Left kidney (tissue), 8 donors: ENCODE measurements at places on chromosomes 3 and 15. TPM values are rescaled to one million over a fixed set of nuclear protein-coding genes. Genes with fewer than 3 reads are reported as not detected.
A peak's percentile ranks its signal among the peaks of the same experiment; 100 is the strongest.

Gene CYP1A2
- 0.18 TPM for polyA plus RNA-seq

Gene DAZL
- not detected for polyA plus RNA-seq

Gene PLAAT1
- polyA plus RNA-seq: 3.6 TPM

Gene LYSMD2
- polyA plus RNA-seq: 3.5 TPM

Gene EFHB
- polyA plus RNA-seq: 2.5 TPM

Gene MORC1
- 0.57 TPM for polyA plus RNA-seq

DNA sequence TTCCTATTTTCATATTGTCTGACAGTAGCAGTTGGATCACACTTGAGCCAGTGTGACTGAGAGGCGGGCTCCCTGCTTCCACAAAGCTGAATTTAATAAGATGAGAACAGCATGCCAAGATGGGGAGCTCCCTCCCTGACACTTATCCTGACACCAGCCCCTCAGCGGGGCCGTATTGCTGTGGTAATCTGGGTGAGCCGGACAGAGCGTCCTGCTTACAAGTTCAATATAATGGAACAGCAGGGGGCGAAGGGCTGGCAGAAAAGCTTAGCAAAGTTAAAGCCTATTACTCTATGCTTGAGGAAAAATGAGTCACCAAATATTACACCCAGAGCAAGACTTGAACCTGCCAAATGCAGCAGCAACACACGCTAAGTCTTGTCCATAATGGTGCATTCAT, 163.8 kb upstream of the CMC1 start:
- no peak for DNase-seq

DNA sequence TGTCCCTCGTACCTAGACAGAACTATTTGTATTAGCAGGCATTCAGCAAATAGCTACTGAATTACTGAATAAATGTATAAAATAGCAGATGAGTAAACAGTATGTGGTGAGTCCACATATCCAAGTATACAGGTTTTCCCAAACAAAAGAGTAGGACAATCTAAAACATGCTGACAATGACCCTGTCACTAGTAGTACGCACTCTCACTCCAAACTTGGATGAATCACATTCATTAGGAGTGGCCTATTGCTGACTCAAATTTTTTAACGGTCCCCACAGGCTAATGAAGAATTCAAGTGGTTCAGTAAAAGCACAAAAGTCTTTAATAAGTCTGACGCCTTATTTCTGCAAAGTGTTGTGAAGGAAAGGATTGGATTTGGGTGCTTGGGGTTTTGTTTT, 449.3 kb upstream of the THBS1 start:
- DNase-seq: no peak

GRCh38 chr15:95998935-95999334, 331.6 kb upstream of the NR2F2 start:
- no peak for DNase-seq

- no peak for DNase-seq
Observed at GRCh38 chr3:120908795-120909601, 993 bp downstream of the STXBP5L start.

GRCh38 chr15:63502843-63503738, 1.3 kb upstream of the USP3 start:
- peak; percentile 68 for DNase-seq

- DNase-seq: peak; percentile 91
Observed at GRCh38 chr3:57692396-57693147, at the start of gene DENND6A. Gene DENND6A, minus strand, starts transcription at chr3:57693077. Its CDS starts 59 bp downstream, at chr3:57693018.

DNA sequence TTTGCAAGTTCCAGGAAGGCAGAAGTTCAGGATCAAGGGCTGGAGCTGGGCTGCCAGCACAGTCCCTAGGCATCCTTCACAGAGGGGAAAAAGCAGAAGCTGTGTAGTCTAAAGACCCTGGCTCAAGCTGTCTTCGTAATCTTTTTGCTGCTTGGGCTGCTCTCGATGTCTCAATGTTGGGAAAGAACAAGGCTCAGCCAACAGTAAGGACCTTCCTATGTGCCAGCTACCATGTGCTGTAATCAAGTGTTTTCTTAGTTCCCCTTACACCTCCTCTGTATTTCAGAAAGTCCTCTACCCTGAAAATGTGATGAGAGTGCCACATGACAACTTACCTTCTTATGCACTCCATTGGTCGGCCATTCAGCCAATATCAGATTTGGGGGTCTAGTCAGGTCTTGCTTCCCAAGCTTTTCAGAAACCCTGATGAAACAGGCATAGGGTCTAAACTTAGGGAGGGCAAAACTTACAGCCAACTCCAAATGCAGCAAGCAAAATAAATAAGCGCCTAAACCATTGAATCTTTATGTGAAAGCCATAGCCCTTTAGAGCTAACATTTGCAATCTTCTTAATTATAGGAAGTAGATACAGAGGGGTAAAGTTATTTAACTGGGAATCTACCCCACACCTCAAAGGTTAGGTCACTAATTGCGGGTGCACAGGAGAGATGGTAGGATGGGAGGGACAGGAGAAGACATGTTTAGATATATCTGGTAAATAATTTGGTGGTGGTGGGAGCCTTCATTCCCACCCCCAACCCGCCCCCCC, 1.2 kb upstream of the EDEM1 start:
- DNase-seq: no peak

GRCh38 chr3:135736740-135737139, 228.8 kb upstream of the PPP2R3A start:
- no peak for DNase-seq

DNA sequence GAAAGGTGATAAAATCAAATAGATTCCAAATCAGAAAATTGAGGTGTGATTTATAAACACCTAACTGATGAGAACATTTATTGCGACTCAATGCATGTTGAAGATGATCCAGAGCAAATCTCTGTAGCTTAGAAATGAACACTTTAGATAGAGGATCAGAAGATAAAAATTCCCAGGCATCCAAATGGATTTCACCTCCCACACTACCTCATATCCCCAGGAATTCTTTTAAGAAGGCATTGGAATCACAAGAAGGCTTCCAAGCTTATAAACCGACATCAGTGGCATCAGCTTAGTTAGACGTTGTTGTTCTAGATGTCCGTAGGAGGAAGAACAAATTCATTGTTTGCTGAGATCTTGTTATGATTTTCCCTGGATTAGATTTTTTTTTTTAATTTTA, 154.4 kb downstream of the EBLN2 start:
- no peak for DNase-seq

- no peak for DNase-seq
Observed at GRCh38 chr3:172077197-172077757, 37.9 kb downstream of the FNDC3B start.

DNA sequence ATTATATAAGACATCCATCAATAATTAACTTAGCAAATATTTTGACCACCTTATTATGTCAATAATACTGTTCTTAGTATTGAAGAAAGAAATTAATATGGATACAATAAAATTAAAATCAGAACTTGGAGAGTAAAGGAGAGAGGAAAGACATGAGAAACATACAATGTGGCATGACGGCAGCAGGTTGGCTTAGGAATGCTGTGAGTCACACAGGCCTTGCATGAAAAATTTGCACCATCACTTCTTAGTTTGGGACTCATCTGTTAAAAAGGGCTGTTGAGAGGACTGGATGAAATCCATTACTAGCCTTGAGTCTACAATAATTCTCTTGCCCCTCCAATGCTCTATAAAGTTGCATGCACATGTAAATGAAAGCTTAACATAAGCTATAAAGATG, 880.8 kb downstream of the ROBO1 start:
- no peak for DNase-seq

DNA sequence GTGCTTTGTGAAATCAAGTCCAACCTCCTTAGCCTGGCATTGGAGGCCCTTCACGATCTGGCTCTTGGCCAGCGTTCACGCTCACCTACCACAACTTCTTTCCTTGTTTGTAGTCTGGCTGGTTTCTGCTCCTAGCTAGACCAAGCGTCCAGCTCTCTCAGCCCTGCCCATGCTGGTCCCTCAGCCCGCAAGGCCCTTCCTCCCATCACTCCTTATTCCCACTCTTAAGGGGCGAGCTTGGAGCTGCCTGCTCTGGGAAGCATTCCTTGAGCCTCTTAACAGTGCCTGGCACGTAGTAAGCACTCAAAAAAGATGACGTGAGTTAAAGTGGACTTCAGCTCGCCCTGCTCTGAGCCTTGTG, 8.7 kb downstream of the SLC6A6 start:
- DNase-seq: no peak

DNA sequence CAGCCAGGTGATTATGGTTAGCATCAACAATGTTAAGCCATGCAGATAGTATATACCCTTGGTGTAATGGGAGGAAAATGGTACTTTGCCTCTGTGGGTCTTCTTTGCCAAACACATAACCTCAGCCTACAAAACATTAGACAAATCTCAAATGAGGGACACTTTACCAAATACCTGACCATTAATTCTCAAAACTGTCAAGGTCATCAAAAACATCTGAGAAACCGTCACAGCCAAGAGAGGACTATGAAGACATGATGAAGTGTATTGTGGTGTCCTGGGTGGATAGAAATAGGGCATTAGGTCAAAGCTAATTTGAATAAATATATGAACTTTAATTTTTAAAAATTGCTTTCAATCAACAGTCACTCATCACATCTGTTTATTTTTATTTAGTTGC, 1036.1 kb downstream of the AGBL1 start:
- DNase-seq: no peak

- DNase-seq: no peak
Observed at GRCh38 chr3:58202917-58203360, 7.8 kb downstream of the DNASE1L3 start.

DNA sequence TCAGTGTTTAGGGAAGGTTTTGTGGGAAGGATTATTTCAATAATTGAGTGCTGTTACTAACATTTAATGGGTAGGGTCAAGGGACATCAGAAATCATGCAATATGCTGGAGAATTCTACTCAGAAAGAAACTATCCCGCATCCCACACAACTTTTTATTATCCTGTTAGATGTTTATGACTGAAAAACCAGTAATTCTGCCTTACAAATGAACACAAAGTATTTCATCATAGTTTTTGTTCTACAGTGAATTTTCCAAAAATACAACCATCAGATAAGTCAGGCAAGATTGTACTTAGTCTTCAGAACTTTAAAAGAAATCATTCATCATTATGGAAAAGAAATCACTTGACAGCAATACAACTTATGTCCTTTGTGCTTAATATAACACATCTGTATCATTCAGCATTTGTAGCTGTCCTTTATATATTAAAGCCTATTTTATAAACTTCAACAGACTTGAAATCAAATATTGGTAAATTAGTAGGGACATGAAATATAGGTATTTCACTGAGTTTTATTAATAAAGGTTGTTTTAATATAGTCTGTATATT, 61.9 kb downstream of the TRPM7 start:
- DNase-seq: peak; percentile 30

DNA sequence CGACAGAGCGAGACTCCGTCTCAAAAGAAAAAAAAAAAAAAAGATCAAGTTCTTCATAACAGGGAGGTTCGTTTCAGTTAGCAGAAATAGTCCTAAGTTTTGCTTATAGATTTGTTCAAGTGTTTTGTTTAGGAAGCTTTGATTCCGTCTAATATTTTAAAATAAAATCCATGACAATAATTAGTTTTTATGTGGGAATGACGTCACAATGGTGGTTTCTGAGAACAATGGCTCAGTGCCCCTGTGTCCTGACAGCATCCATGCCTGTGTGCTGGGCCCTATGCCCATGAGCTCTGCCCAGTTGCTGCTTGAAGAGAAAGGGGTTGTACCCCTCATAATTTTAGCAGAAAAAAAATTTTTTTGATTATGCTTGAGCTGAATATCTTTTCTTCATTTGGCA, 134.0 kb downstream of the SST start:
- DNase-seq: no peak
